Stimulated activated CD4-positive, alpha-beta T cell treated with anti-CD3 and anti-CD28 coated beads, Interleukin-4, amount 100 ng/mL, for 1 hour (primary cell): ENCODE measurements at places on chromosomes 12 and 14.

- peak; percentile 48 for DNase-seq
Measured at GRCh38 chr12:54983536-54984101, 943 bp downstream of the TESPA1 start.

DNA sequence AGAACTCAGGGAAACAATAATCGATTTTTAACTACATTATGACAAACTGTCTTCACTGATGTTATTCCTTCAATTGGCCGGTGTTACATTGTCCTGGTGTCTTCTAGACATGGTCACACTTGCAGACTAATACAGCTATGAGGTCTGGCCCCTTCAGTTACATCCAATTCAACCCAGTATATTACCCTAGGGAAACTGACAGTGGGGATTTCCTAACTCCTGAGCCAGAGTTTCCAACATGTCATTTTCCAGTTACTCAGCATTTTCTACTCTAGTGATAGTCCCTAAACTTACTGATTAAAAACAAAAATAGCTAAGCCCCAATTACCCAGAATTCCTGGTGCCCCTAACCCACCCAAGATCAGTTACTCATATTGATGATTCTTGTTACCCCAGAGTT lies 21.1 kb downstream of the IFNG start:
- no peak for DNase-seq

DNA sequence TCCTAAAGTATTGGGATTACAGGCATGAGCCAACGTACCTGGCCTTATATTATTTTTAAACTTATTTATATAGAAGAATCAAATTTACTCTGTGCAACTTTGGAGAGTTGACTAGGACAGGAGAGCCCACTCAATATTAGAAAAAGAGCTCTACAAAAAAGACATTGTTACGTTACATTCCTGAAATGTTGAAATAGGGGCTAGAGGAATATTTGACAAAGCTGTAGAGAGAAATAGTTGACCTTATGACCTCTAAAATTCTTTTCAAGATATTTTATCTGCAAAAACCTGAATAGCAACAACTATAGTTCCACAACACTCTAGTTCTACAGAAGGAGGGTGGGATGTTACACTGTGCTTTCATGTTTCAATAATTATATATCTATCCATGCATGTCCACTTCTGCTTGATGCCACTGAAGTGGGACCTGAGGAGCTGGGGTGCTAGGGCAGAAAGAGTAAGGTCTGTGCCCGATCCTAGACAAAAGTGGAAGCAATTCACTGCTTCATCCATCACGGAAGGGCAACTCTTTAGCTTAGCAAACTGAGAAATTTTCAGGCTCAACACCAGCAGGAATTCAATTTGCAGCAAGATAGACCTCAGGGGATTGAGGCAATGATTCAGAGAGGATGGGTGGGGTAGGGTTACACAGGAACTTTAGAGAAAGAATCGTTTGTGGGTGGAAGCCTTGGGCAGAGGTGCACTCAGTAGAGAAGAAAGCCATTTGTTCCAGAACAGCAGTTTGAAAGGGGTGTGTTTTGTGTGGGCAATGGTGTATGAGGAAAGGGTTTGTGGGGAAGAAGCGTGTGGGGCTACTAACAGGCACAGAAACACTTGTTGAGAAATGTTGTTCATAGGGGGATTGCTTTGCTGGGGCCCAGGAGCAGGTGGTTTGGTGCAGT lies 16.0 kb upstream of the RNASE10 start:
- DNase-seq, result no peak

DNA sequence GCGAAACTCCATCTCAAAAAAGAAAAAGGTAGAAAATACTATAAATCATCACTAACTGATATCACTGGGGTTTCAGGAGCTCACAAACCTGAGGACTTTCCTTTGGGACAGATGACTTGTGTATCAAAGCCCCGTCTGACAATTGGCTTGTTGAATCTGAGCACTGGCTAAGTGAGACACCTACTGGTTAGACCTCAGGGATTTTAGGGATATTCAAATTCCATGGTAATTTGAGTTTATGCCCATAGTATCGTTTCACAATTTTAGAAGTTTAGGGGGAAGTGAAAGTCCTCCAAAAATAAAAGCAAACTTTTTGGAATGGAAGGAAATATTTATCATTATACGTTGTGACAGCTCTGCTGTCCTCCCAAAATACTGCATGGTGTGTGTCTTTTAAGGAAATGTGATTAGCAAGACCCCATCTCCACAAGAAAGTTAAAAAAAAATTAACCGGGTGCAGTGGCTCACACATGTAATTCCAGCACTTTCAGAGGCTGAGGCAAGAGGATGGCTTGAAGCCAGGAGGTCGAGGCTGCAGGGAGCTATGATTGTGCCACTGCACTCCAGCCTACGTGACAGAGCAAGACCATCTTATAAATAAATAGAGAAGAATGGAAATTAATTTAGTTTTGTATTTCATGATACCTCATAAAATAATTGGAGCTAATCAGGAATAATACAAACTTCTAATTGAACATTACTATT lies 49.2 kb downstream of the FBXL14 start:
- DNase-seq, result no peak

DNA sequence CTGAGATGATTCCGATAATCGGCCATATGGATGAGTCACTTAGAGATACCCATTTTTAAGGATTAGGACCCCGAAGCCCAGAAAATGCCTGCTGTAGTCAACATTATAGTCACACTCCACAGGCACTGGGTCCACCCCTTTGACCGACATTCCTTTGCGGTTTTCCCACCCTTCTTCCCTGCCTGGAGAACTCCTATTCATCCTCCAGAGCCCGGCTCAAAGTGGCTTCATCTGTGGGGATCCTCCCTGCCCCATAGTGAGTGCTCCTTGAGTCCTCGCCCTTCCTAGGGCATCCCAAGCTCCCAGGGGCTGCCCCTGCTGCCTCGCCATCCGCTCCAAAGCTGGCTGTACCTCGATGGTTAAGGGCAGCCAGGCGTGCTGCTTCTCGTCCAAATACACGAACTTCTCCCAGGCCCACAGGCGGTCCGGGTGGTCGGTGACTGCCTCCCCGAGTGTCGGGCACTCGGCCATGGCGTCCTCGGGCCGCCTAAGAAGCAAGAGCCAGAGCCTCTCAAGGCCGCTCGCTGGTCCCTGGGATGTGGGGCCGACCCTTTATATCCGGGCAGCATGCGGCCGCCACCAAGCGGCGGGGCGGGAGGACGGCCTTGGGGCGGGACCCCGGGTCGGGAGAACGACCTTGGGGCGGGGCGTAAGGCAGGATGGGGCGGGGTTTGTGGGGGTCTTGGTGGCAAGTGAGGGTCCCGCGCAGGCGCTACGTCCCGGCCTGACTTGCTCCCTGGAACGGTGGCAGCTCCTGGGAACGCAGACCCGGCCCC lies at the start of gene TCL1A:
Gene TCL1A, minus strand, starts transcription at position 530 of the 776 bp plus-strand sequence. Its CDS starts 59 bp downstream, at position 471.
- DNase-seq, result no peak

- DNase-seq, result no peak
Measured at GRCh38 chr14:95185033-95185766, 27.9 kb upstream of the DICER1 start.

DNA sequence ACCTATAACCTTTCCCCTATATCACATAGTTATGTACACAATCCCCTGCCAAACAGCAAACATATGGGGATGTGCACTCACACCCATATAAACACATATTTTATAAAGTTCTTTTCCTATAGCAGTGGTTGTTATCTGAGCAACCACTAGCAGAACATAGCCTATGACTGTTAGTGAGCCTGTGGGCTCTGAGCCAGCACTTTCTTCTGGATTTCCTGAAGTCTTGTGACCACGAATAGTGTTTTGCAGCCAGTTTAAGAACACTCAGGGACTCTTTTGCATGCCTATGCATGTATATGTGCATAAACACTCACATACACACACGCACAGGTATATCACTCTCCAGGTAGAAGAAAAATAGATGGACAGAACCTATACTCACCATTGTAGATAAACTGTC lies 17.1 kb downstream of the TESPA1 start:
- no peak for DNase-seq

DNA sequence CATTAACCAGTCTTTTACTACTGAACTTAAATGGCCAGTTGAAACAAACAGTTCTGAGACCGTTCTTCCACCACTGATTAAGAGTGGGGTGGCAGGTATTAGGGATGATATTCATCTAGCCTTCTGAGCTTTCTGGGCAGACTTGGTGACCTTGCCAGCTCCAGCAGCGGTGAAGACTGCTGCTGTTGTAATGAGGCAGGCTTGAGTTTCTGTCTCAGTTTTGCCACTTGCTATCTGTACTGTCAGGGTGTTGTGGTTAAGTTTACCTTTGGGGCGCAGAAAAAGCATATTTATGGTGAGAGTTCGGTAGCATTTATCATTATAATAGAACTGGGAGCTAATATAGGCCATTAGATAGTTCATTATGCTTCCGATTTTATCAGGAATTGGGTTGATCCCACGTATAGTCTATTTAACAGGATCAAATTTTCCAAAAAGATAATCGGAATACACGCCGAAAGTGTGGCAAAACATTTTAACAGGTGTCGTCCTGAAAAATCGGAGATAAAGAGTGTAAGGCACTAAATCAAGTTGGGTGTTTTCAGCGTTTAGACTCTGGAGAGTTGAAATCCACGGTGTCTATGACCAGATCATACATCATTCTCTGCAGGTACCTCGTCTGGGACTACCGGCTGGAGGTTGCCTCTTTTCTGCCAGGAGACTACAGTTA lies 688 bp upstream of the NECAP1 start:
- peak; percentile 14 for DNase-seq

GRCh38 chr14:100904307-100905087 lies 975 bp upstream of the RTL1 start:
- DNase-seq, result no peak

GRCh38 chr12:12812174-12812573 lies 972 bp upstream of the DDX47 start:
- no peak for DNase-seq

- no peak for DNase-seq
Measured at GRCh38 chr12:10408842-10409241, 715 bp downstream of the KLRC4 start.

DNA sequence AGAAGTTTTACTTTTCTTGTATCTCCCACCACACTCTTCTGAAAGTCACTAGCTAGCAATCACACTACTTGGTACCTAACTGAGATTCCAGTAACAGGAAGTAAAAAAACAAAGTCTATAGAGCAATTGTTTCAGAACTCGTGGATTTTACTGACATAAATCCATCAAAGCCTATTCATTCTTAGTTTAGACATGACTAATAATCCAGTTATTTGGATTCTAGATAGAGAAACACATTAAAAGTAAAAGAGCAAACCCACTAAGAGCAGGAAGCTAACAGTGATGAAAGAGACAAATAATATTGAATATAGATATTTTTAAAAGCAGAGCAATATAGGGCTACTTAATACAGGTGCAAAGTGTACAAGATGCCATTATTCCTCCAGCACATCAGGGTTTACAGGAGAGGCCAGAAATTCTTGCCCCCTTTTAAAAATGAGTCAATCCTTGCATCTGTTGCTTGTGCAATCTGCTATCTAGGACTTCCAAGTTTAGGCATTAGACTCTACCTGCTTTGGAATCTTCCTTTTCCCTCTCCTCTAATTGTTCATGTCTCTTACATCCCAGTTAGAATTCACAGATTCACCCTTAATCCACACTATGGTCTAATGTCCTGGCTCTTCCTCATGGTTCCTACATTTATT lies 6.0 kb downstream of the HEATR5A start:
- DNase-seq, result no peak

- no peak for DNase-seq
Measured at GRCh38 chr12:116400636-116401372, 123.3 kb upstream of the MED13L start.

DNA sequence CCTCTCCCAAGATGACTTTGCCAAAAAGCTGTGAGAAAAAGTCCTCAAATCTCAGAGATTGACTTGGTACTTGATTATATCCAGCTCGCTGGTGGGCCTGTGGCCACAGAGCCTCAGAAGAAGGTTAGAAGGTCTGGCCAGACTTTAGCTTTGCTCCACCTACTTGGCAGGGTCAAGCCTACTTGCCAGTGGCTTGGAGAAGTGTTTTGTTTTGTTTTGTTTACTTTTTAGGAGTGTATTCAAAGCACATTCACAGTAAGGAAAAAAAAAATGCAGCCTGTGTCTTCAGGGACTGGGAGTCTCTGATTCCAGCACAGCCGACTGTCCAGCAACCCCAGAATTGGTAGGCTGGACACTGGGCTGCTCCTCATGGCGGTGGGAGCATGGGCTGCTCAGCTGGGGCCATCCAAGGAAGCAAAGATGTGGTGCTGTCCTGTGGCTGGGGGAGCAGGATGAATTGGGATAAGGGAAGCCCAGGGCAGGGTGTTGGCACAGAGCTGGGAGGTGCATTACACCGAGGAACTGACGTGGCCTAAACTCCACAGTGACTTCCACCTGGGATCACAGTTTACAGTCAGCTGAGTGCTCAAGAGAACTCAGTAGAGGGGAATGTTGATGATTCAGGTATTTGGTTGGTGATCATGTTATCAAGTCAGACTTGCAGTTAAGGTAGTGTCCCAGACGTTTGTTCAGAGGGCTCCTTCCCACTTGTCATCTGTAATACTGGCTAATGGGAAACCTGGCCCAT lies 73.5 kb downstream of the PPP2R5C start:
- DNase-seq, result no peak

GRCh38 chr12:2651068-2651965 lies 143.5 kb upstream of the FKBP4 start:
- DNase-seq, result no peak
